Chondrocyte (in vitro differentiated cells): ENCODE measurements at places on chromosomes 12 and 14. TPM values are rescaled to one million over a fixed set of nuclear protein-coding genes. Genes with fewer than 3 reads are reported as not detected.

KRT79 gene
- total RNA-seq = 0.10 to 0.31 TPM (median 0.19 TPM) in 3 replicates

CLEC7A gene
- total RNA-seq = not detected in 3 replicates

BMAL2 gene
- 9.0 to 12.0 TPM (median 11.6 TPM) in 3 replicates for total RNA-seq

SERPINA1 gene
- 0.20 TPM in 1 of 3 replicates, not detected in the others for total RNA-seq

GLIPR1 gene
- total RNA-seq = 71.3 to 123 TPM (median 119 TPM) in 3 replicates

MMP19 gene
- total RNA-seq = 12.9 to 17.8 TPM (median 16.1 TPM) in 3 replicates

SYCP3 gene
- 0.05 TPM in 1 of 3 replicates, not detected in the others for total RNA-seq

SIVA1 gene
- 47.0 to 54.9 TPM (median 47.4 TPM) in 3 replicates for total RNA-seq

TAS2R20 gene
- total RNA-seq = 0.49 to 2.6 TPM (median 0.82 TPM) in 3 replicates

INSM2 gene
- not detected in 3 replicates for total RNA-seq

DEGS2 gene
- 0.17 to 0.36 TPM in 2 of 3 replicates, not detected in the other for total RNA-seq

TPH2 gene
- not detected in 3 replicates for total RNA-seq

PARPBP gene
- 3.8 to 5.2 TPM (median 3.9 TPM) in 3 replicates for total RNA-seq

GRCh38 chr12:42282294-42282693 is 43.6 kb downstream of the ZCRB1 start:
- no peak for DNase-seq

GRCh38 chr14:103151270-103151945 is 28.1 kb downstream of the TNFAIP2 start:
- DNase-seq = no peak

GRCh38 chr12:27898022-27898421 is 74.5 kb downstream of the PTHLH start:
- DNase-seq = no peak

DNA sequence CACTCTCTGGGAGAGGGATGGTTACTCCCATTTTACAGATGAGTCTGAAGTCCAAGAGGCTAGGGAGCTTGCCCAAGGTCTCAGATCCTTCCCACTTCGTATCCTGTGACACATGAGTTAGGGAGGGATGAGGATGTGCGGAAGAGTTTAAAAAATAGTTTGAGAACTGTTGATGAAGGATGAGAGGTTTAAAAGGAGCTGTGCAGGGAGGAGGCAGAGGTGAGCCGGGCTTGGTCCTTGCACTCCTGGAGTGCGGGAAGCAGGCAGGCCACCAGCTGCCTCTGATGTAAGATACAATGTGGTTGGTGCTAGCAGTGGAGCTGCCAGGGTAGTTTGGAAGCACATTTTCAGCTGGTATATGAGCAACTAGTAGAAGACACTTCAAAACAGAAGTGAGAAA is 46.5 kb downstream of the TSPAN9 start:
- peak; percentile 36 for DNase-seq

- DNase-seq = no peak
These were observed 26.5 kb downstream of the MANSC1 start for GRCh38 chr12:12323591-12323990.

- peak; percentile 73 for DNase-seq
These were observed 103.3 kb upstream of the FKBP4 start for GRCh38 chr12:2691345-2692071.

- no peak for DNase-seq
These were observed 567.6 kb downstream of the BCL11B start for GRCh38 chr14:98704441-98704840.

DNA sequence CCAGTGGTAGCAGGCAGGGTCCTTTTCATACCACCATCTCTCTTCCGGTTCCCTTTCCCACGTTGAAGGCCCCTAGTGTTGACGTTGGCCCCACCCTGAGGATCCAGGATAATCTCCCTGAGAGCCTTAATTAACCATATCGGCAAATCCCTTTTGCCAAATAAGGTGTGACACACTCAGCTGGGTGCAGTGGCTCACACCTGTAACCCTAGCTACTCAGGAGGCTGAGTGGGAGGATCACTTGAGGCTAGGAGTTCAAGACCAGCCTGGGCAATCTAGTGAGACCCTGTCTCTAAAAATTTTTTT is 2.8 kb upstream of the TMEM119 start:
- DNase-seq = no peak

GRCh38 chr12:112446008-112446725 is 27.4 kb downstream of the PTPN11 start:
- no peak for DNase-seq

DNA sequence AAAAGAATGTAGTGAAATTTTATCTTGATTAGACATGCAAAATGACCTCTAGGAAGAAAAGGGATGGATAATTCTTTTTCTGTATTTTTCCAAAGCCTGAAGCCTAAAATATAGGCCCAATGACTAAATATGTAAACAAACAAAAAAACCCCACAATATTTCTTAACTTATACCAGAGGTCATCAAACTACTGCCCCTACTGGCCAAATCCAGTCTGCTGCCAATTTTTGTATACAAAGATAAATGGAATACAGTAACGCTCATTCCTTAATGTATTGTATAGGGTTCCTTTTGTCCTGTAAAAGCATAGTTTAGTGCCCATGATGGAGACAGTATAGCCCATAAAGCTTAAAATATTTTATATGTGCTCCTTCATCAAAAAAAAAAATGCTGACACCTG is 145.7 kb upstream of the ALG10 start:
- no peak for DNase-seq

GRCh38 chr14:103480595-103480994 is 42.0 kb downstream of the CKB start:
- no peak for DNase-seq
